ENCODE measurements at places on chromosomes 13 and 19. TPM values are rescaled to one million over a fixed set of nuclear protein-coding genes. Genes with fewer than 3 reads are reported as not detected.

The TUBA3C gene
- total RNA-seq: not detected

The CTXN1 gene
- total RNA-seq: 10.0 TPM

The CD37 gene
- not detected for total RNA-seq

The MRPL57 gene
- total RNA-seq: 23.5 TPM

The ACP7 gene
- total RNA-seq: 0.23 TPM

The ZNF600 gene
- total RNA-seq: 0.30 TPM

The MYO1F gene
- 0.28 TPM for total RNA-seq

The ERFL gene
- 0.38 TPM for total RNA-seq

The MAST1 gene
- 1.9 TPM for total RNA-seq

The UNC13A gene
- 1.7 TPM for total RNA-seq

The SPACA6 gene
- 14.4 TPM for total RNA-seq

All from A549 treated with DMSO at 1 μM for 4 hours (cell line).